HT1080 (cell line): ENCODE measurements at places on chromosomes 11 and 22. TPM values are rescaled to one million over a fixed set of nuclear protein-coding genes. Genes with fewer than 3 reads are reported as not detected.

DNA sequence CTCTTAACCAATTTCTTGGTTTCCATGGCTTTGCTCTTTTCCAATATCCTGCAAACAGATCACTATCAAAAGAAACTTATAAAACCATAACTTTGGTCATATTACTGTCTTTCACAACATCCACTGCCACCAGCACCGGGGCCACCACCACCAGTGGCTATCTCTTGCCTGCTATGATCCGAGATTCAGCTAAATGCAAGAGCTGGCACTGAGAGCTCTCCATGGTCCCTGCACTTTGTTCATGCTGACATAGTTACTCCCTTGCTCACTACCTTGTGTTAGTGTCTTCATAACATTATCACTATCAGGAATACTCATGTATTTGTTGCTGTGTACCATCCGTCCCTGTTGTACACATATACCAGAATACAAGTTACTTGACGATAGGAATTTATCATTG, 299.0 kb downstream of the ETS1 start:
- DNase-seq = no peak

DNA sequence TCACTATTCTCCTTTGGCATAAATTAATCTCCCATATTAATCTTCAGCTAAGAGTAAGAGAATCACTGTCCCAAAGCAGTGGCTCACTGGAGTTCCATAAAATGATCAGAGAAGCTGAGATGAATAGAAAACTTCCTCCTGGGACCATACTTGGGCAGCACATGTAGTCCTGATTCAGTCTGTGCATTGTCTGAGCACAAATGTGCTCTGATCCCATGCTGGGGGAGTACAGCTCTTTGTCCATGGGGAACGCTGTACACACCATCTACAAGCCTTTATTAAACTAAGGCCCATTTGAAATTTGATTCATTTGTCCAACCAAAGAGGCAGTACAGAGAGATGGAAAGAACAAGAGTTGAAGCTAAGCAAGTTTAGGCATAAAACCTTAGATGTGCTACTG, 147.4 kb upstream of the PGR start:
- DNase-seq = no peak

DNA sequence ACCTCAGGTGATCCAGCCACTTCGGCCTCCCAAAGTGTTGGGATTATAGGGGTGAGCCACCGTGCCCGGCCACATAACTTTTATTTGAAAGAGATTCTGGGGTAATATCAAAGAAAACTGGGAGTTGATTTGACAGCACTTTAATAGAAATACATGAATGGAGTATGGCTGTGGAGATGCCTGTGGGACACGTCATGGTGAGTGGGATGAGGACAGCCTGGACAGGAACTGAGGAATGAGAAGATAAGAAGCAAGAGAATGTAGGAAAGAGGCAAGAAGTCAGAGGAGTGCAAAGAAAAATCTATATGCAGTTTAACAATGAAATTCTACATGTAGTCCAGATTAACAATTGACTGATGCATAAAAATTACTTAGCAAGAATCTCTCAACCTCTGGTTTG, 31.0 kb downstream of the SLC22A6 start:
- peak; percentile 44 for DNase-seq

DNA sequence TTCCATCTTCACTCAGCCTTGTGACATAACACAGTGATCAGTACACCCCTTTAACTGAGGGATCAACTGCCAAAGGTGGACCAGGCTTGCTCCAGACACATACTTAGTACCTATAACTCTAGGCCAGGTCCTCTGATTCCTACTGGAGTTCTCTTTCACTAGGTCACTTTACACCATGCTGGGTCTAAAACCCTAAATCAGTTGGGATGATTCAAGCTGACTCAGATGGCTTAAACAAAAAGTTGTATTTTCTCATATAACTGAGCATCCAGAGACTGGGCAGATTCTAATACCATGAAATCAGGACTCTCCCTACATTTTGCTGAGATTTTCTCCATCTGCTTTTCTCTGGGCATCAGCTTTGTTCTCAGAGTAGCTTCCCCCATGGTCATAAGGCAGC, 26.0 kb upstream of the FLI1 start:
- DNase-seq = peak; percentile 52

- DNase-seq = peak; percentile 55
These were observed 15.9 kb downstream of the MED15 start for GRCh38 chr22:20523086-20523983.

DNA sequence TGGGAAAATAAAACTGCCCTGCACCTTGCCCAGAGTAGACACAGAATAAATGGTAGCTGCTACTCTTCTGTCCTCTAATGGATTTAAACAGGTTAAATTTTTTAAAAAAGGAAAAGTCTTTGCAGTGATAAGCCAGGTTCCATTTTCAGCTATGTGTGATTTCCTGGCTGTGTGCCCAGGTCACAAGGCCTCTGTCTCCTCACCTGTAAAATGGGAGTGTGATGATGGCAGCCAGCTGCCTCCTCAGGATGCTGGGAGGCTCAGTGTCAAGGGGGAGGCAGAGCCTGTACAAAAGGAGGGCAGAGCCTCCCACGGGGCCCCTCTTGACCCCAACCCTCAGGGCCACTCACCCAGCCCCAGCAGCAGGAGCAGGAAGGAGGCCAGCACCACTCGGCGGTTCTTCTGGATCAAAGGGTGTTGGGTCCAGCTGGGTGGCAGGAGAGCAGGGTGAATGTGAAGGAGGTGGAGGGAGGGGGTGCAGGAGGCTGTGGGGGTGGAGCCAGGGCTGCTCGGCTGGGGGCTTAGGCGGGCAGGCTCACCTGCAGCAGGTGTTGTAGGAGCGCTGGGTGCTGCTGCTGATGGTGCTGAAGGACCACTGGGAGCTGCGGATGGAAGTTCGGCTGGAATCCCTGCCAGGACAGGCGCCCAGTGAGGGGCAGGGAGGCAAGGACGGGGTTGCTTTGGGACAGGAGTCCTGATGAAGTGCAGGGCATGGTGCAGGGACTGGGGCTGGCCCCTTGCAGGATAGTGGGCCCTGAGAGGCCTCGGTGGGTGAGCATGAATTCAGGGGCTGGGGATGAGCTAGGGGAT, 1.9 kb downstream of the TMEM134 start:
- DNase-seq = no peak

- DNase-seq = no peak
These were observed 58.0 kb upstream of the GLYATL1B start for GRCh38 chr11:59028105-59028504.

DNA sequence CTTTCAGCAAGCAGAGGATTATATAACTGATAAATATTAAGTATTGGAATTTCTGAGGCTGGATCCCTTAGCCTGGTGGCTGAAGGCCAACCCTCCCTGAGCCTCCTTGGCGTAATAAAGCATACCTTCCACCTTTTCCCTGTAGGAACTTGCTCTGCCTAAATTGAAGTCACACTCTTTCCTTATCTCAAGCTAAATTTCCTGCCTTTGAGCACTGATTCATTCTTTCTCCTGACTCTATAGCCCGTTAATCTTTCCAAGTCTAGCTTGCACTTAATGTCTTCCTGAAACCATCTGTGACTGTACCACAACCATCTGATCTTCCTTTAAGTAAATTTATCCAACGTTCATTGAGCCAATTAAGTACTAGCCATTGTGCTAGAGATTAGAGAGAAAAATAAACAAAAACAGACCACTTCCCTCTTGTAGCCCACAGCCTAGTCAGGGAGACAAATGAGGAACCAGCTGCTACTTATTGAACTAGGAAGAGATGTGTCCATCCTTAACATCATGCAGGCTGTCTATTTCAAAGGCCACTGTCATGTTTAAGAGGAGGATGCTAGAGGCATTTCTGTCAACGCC, 62.9 kb downstream of the GRK3 start:
- no peak for DNase-seq

GRCh38 chr11:7004482-7004881, 15.7 kb downstream of the ZNF214 start:
- DNase-seq = peak; percentile 32

DNA sequence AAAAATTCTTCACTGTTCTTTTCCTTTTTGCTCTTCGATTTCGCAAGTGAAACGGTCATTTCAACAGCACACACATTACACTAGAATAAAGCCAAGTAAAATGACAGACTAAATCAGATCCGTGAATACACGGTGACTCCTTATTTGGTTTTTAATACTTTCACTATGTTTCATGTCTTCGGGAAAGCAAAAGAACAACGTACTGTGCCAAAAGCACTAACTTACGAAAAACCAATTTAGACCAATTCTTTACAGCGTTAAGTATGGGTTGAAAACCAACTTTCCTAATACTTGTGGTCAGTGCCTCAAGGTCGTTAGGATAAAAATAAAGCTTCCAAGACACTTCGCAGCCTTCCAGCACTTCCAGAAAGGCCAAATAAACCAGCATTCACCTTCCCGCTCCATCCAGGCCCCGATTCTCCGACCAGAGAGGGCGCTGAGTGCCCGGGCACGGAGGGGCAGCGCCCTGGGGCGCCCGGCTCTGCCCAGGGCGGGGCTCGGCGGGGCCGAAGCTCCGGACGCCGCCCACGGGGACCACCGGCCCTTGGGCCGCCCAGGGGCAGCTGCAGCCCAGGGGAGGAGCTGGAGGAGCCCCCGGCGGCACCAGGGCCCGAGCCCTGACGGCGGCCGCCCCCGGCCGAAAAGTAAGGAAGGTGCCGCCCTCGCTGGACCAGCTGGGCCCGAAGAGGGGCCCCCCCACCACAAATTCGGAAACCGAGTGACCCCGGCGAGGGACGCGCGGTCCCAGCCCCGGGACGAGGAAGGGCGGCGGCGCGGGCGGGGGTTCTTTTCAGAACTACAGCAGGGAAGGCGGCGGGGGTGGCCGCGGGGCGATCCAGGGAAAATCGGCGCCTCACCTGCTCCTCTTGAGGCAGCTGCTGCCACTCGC, 499 bp downstream of the ATL3 start:
- DNase-seq = peak; percentile 62

ACO2 gene
- total RNA-seq = 75.6 and 86.8 TPM in 2 replicates

GAB4 gene
- 0.16 TPM in 1 of 2 replicates, not detected in the other for total RNA-seq

LARGE2 gene
- 0.23 TPM in 1 of 2 replicates, not detected in the other for total RNA-seq

FAM83F gene
- total RNA-seq = 0.03 TPM in 2 replicates

PANX2 gene
- 1.4 and 1.6 TPM in 2 replicates for total RNA-seq

SHISA8 gene
- 1.0 and 8.8 TPM in 2 replicates for total RNA-seq

GLYATL2 gene
- total RNA-seq = 0.10 and 0.18 TPM in 2 replicates
